ENCODE measurements at places on chromosomes 4 and X. TPM values are rescaled to one million over a fixed set of nuclear protein-coding genes. Genes with fewer than 3 reads are reported as not detected.

- H3K27me3 ChIP-seq = no peaks in the 10 kb centered on the region
- H3K4me1 ChIP-seq = no peaks in the 10 kb centered on the region
- no peak for DNase-seq
- no peak overlapping the region for H3K4me3 ChIP-seq
These were observed 82.1 kb downstream of the MAGEB10 start for GRCh38 chrX:27889878-27890277.

DNA sequence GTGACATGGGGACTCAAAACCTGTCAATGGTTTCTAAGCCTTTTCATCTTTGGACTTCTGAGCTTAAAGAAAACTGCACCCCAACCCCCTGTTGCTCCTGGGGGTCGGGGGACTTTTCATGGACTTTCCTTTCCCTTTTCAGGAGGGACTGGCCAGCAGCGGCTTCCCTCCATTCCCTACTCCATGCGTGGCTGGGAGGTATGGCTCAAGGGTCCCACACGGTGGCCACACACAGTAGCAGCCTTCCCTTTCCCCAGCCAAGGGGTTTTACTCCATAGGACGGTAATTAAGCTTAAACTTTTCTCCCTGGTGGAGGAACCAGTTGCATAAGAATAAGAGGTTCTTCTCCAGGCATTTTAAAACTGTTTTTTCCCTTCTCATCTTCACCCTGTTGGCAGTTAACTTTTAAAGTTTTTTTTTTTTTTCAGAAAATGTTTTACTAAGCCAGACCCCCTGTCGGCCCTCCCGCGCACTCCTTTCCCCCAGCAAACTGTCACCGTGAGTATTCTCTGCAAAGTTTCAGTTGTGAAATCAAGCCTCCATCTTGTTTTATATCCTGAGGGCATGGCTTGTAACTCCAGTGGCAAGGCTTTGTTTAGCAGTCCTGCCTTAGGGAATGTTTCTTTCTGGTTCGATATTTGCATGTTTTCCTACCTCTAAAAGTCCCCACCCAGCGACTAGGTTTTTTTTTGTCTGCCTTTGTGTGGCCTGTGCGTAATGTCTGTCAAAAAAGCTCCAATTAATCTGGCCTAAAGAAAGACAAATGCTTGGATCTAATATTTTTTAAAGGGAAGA, 325.7 kb downstream of the TLL1 start:
- H3K4me3 ChIP-seq = no peak overlapping the region
- no peak for DNase-seq
- H3K27me3 ChIP-seq = no peaks in the 10 kb centered on the region
- H3K27ac ChIP-seq = no peak overlapping the region

GRCh38 chr4:26080870-26081628, 167.0 kb downstream of the SMIM20 start:
- no peaks in the 10 kb centered on the region for H3K27me3 ChIP-seq
- no peaks in the 10 kb centered on the region for H3K36me3 ChIP-seq
- no peak overlapping the region for H3K27ac ChIP-seq
- no peak overlapping the region for H3K4me3 ChIP-seq

KCNE5 gene
- not detected for total RNA-seq

NAP1L3 gene
- 3.4 TPM for total RNA-seq

AKAP4 gene
- total RNA-seq = 0.67 TPM
